ENCODE measurements at places on chromosomes 11 and 22. TPM values are rescaled to one million over a fixed set of nuclear protein-coding genes. Genes with fewer than 3 reads are reported as not detected.

Gene OR51V1
- not detected for polyA plus RNA-seq

Gene SOX10
- polyA plus RNA-seq, result 0.63 TPM

Gene CDC42BPG
- 17.5 TPM for polyA plus RNA-seq

Gene DCDC1
- polyA plus RNA-seq, result 0.02 TPM

Gene ZNF195
- polyA plus RNA-seq, result 7.4 TPM

Gene ISX
- not detected for polyA plus RNA-seq

Gene HPX
- 0.26 TPM for polyA plus RNA-seq

Gene HDHD5
- 15.2 TPM for polyA plus RNA-seq

Gene MIOX
- polyA plus RNA-seq, result not detected

Gene DDIAS
- polyA plus RNA-seq, result 0.92 TPM

Gene CASP1
- polyA plus RNA-seq, result 39.4 TPM

Gene STK33
- 0.92 TPM for polyA plus RNA-seq

Gene PTPRJ
- polyA plus RNA-seq, result 0.47 TPM

Gene UPB1
- 0.04 TPM for polyA plus RNA-seq

Gene NTM
- polyA plus RNA-seq, result 1.1 TPM

Gene ANGPTL5
- 0.02 TPM for polyA plus RNA-seq

Gene ROM1
- 7.4 TPM for polyA plus RNA-seq

Gene PLAAT5
- polyA plus RNA-seq, result 0.36 TPM

Gene DGCR2
- polyA plus RNA-seq, result 32.9 TPM

Gene CRYBA4
- polyA plus RNA-seq, result not detected

Gene MPZL2
- polyA plus RNA-seq, result 185 TPM

Gene YPEL4
- 0.39 TPM for polyA plus RNA-seq

Gene DDTL
- 1.4 TPM for polyA plus RNA-seq

Measured in esophagus (tissue), 2 donors.